ENCODE measurements at places on chromosomes 1 and 21. TPM values are rescaled to one million over a fixed set of nuclear protein-coding genes. Genes with fewer than 3 reads are reported as not detected.

Gene CELA2A
- not detected for total RNA-seq

Gene DCST1
- not detected for total RNA-seq

- no peak for DNase-seq
Observed at GRCh38 chr1:246748867-246749266, 24.7 kb downstream of the SCCPDH start.

DNA sequence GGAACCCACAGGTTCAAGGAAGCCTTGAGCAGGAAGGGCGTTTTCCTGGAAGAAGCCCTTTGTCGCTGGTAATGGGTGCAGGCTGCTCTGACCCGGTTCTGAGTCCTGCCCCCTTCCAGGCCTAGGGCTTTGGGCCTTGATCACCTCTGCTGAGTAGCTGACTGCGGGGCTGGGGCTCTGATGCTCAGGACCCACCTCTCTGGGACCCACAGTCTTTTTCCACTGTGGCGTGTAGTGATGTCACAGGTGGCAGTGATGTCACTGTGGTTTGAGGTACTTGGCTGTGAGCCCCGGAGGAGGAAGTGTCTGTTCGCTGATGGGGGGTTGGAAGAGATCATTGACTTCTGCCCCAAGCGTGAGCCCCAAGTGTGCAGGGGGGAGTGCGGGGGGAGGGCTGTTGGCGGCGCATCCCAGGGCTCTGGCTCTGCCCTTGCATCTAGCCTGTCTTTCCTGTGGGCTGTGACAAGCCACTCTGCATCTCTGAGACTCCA is 6.9 kb downstream of the TNFRSF1B start:
- peak; percentile 75 for DNase-seq

GRCh38 chr1:39958403-39959200 is 3.7 kb downstream of the MFSD2A start:
- no peak for DNase-seq

DNA sequence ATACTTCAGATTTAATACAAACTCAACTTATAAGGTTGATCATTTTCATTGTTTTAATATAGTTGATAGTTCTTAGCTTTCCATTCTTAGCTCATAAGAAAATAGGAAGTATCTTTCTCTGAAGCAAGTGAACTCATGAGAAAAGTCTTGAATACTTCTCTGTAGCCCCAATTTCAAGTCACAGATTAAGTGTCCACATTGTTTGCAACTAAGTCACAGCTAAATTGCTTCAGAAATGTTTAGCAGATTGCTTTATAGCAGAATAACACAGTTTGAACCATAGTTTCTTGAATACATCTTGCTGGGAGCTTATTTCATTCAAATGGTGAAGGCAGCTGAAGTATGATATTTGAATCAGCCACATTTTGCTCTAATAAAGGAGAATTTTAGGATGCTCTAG is 10.6 kb upstream of the PKN2 start:
- DNase-seq, result no peak

- no peak for DNase-seq
Observed at GRCh38 chr21:25398630-25399029, 208.7 kb downstream of the MRPL39 start.

- DNase-seq, result no peak
Observed at GRCh38 chr1:201266276-201266675, 17.0 kb upstream of the PKP1 start.

Gene TFF2
- not detected for total RNA-seq

- no peak for DNase-seq
Observed at GRCh38 chr1:14426854-14427253, 171.6 kb upstream of the KAZN start.

GRCh38 chr1:111515291-111516004 is 12.0 kb upstream of the ADORA3 start:
- peak; percentile 93 for DNase-seq

GRCh38 chr1:115466433-115466832 is 128.4 kb upstream of the NGF start:
- DNase-seq, result no peak

- no peak for DNase-seq
Observed at GRCh38 chr1:197770243-197770642, 5.0 kb downstream of the DENND1B start.

DNA sequence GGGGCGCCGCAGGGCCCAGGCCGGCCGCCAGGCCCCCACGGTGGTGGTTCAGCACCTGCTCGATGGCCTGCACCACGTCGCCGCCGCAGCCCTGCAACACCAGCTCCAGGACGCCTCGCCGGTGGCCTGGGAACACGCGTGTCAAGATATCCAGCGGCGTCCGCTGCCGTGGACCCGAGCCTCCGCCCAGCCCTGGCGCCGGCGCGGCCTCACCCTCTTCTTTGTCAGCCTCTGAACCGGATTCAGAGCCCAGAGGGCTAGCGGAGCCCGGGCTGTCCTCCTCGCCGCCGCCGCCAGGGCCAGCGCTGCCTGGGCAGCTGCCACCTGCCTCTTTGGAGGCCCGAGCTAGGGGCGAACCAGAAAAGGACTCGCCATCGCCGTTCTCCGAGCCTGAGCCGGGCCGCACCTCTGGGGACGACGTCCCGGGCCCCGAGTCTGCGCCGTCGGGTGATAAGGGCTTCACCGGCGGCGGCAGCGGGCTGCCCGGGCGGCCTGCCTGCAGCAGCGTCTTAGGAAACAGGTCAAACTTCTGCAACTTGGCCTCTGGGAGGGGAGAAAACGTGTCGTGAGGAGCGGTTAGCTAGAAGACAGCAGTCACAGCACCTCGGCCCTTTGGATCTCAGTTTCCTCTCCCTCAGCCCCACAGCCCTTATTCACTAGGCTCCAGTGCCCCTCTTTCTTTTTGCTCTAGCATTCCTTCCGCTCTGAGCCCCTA is 3.9 kb downstream of the DMRTA2 start:
- no peak for DNase-seq

GRCh38 chr1:19582318-19582717 is 61.8 kb upstream of the NBL1 start:
- peak; percentile 75 for DNase-seq

Gene DUSP23
- total RNA-seq, result 27.8 TPM

- no peak for DNase-seq
Observed at GRCh38 chr1:9401080-9401453, 108.4 kb downstream of the SPSB1 start.

GRCh38 chr1:67769633-67770256 is 63.5 kb downstream of the GNG12 start:
- no peak for DNase-seq

DNA sequence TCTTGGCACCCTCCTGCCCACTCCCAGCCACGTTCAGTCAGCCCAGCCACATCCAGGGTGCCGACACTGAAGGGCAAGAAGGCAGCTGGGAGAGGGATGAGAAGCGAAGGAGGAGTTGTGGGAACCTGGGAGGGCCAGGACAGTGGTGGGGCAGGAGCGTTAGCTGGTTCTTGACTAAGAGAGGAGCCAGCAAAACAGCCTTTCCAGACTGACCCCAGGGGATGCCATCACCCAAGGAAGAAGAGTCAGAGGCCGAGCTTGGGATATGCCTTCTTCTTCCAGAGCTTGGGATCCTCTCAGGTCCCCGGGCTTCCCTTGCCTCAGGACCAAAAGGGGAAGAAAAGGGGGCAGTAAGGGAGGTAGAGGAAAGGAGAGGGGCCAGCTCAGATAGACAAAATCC is 7.2 kb downstream of the INKA2 start:
- no peak for DNase-seq

Gene S100A7A
- total RNA-seq, result not detected

DNA sequence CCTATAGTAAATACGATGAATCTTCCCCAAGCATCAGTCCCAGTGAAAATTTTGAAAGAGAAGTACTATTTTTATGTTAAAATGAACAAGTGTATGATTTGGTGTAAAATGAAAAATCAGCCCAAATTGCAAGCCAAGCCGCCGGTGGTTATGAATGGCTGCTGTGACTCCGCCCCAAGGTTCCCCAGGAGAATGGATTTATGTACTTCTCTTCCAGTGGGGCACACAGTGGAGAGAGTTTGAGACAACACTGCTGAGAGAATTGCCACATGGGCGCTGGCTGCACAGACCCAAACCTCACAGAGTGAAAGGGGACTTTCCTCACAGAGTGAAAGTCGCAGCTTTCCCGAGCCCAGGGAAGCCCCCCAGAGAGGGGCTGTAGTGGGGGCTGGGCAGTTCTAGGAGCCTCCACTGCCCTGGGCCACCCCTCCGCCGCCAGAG is 24.0 kb downstream of the CDK18 start:
- no peak for DNase-seq

- DNase-seq, result no peak
Observed at GRCh38 chr1:76238094-76238628, 163.6 kb downstream of the ST6GALNAC3 start.

Gene LYST
- total RNA-seq, result 10.0 TPM

Gene PRR9
- not detected for total RNA-seq

Gene RCAN1
- total RNA-seq, result 33.0 TPM

Gene TAS1R2
- total RNA-seq, result not detected

Gene SON
- total RNA-seq, result 162 TPM

DNA sequence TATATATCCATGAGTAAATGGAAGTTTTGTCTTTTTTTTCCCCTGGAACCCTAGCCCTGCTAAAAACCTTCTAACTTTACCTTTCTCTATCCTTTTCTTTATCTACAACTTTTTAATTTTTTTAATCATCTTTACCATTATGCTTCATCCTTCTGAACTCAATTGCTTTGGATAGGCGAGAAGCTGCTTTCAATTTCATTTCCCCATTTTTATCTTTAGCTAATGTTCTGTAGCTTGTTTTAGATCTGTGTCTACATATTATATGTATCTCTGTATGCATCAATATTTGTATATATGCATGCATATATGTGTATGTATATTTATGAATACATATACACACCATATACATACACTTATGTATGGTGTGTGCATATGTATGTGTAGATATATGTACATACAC is 57.4 kb downstream of the PTPRC start:
- no peak for DNase-seq

DNA sequence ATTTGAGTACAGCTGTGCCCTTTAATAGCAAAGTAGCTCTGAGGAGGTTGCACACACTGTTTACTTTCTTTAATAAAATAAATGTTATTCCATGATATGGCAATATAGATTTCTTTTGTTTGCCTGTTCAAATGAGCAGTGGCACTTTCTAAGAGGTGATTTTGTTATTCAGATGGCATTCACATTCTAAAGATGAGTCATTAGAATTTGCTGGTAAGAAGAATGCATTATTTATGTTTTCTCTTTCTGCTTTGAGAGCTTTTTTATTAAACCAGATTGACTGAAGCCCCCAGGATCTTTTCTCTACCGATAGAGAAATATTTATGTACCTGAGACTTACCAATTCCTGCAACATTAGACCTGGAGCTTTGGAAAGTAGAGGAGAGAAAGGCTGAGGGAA is 11.2 kb upstream of the LEPR start:
- no peak for DNase-seq

- no peak for DNase-seq
Observed at GRCh38 chr1:39640861-39641260, 1.4 kb upstream of the HEYL start.

DNA sequence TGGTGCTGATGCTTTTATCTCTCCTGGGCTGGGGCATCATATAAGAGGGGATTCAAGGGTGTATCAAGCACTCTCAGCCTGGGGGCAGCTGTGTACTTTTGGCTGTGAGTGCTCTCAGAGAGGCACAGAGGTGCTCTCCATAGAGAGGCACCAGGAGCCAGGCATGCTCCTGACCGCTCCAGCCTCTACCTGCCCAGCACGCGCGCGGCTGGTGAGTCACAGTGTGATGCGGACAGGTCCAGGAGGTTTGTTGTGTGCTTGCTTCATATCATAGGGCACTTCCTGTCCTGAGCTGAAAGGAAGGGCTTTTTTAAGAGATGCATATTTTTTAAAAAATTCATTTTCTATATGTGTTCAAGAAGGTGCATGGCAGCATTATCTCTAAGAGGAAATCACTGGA is 93.6 kb upstream of the BCAR3 start:
- no peak for DNase-seq

GRCh38 chr1:26752519-26752918 is 35.2 kb upstream of the PIGV start:
- no peak for DNase-seq

DNA sequence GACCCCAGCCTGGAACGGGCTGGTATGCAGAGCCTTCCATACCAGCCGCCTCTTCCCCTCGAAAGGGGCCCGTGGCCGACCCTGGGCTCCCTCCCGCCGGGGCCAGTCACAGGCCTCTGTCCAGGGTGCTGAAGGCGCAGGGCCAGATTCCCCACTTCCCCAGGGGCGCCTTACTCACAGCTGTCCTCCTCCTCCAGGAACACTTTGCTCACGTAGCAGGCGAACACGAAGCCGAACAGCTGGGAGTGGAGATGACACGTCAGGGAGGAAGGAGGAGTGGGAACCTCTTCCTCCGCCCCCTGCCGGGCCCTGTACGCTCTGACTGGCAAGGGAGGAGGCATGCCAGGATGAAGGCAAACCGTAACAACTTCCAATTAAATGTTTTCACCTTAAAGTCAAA is 57.3 kb downstream of the NKAIN1 start:
- DNase-seq, result peak; percentile 90

Gene DCDC2B
- not detected for total RNA-seq

Gene CSMD2
- total RNA-seq, result 0.11 TPM

DNA sequence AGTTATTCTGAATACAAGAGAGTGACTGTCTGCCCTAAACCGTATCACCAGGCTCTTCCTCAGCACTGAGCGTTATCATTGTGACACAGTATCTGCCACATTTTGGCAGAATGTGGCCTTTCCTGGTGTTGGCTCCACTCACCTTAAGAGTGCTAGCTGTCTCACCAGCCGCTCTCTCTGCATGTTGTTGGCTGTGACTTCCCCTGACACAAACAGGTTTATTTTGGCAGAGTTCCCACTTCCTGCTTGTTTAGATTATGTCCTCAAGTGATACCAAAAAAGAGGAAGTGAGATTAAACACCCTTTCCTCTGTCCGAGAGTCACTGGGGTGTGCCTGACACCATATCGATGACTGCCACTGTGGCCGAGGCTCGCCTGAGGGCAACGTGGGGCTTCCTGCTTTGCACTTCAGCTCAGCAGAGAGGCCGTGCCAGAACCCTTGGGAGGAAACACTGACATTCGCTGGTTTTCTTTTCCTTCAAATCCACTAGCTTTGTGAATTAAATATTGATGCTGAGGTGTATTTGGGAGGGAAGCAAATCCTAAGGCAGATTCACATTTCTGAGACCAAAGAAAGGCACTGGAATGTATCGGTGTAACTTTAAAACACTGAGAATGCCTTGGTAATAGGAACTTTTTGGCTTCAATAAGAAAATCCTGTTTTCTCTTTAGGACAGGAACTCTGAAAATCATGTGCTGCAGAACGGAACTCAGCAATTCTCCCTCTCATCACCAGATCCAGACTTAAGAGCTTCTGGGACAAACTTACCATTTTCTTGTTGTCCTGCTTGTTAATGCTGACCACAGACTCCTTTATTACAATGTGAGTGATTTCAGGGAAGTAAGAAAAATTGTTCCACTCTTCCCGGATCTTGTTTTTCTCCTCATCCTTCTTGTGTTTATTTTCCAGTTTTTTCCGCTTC is 102.1 kb downstream of the JAK1 start:
- peak; percentile 75 for DNase-seq

GRCh38 chr21:36044056-36044455 is 16.3 kb downstream of the SETD4 start:
- DNase-seq, result no peak

- no peak for DNase-seq
Observed at GRCh38 chr1:30088594-30088993, 634.8 kb downstream of the MATN1 start.
